Stimulated activated CD4-positive, alpha-beta T cell treated with anti-CD3 and anti-CD28 coated beads, Interleukin-1b, Interleukin-23, amount 100 ng/mL, for 48 hours (primary cell): ENCODE measurements at places on chromosomes 4 and X.
A peak's percentile ranks its signal among the peaks of the same experiment; 100 is the strongest.

- DNase-seq: no peak
Measured at GRCh38 chrX:136157187-136157586, 9.9 kb downstream of the FHL1 start.

GRCh38 chrX:118872102-118872566 is 48.5 kb downstream of the ZCCHC12 start:
- DNase-seq: no peak

DNA sequence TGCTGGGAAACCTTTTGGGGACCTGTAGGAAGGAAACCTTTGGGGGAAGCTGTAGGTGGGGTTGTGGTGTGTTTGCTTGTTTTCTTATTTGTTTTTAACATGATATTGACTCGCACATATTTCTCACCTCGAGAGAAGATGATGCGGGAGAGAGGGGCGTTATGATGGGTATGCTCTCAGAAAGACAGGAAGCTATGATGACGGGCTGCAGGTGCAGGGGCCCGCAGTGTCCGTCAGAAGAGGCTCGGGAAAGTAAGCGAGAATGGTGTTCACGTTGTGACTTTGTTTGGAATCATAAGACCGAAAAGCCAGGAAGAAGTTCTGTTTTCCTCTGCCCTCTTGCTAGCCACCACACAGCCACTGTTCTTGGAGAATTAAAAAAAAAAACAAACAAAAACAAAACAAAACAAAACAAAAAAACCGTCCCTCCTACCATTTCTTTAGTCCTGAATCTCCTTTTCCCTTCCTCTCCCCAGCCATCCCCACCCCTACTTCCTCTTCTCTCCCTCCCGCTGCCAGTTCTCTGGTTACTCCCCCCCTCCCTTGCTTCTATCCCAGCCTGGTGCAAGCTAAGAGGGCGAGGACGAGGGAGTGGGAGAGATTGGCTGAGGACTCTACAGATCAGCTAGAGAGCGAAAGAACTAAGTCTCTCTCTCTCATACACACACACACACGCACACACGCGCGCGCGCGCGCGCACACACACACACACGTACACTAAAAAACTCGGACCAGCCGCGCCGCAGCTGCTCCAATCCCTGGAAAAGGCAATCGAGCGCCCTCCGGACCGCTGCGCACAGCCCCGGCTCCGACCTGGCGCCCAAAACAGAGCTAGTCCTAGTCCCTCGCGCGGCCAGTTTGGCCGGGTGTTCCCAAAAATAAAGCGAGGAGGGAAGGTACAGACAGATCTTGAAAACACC is at the start of gene BMP3:
Gene BMP3, plus strand, starts transcription at position 648 of the 920 bp plus-strand sequence. CDS start 577 bp downstream, outside the sequence.
- no peak for DNase-seq

GRCh38 chrX:23389196-23389792 is 54.6 kb downstream of the PTCHD1 start:
- DNase-seq: no peak

DNA sequence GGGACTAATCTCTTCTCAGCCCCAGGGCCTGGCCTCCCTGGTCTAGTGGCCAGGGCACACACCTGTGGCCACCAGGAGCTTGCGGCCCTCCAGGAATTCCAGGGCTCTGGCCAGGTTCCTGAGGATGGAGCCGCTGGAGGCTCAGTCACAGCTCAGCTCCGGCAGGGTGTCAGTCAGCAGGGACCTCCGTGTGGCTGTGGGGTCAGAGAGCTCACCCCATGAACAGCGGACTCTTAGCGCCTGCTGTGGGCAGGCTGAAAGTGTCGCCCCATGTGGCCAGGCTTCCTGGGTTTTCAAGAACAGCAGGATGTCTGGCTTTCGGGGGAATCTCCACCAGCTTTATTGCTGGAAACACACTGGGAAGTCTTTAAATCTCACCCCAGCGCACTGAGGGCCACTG is 19.3 kb upstream of the SH3TC1 start:
- no peak for DNase-seq

GRCh38 chr4:110636171-110636679 is 13.3 kb upstream of the PITX2 start:
- no peak for DNase-seq

GRCh38 chrX:150967786-150968185 is 15.3 kb upstream of the HMGB3 start:
- no peak for DNase-seq

DNA sequence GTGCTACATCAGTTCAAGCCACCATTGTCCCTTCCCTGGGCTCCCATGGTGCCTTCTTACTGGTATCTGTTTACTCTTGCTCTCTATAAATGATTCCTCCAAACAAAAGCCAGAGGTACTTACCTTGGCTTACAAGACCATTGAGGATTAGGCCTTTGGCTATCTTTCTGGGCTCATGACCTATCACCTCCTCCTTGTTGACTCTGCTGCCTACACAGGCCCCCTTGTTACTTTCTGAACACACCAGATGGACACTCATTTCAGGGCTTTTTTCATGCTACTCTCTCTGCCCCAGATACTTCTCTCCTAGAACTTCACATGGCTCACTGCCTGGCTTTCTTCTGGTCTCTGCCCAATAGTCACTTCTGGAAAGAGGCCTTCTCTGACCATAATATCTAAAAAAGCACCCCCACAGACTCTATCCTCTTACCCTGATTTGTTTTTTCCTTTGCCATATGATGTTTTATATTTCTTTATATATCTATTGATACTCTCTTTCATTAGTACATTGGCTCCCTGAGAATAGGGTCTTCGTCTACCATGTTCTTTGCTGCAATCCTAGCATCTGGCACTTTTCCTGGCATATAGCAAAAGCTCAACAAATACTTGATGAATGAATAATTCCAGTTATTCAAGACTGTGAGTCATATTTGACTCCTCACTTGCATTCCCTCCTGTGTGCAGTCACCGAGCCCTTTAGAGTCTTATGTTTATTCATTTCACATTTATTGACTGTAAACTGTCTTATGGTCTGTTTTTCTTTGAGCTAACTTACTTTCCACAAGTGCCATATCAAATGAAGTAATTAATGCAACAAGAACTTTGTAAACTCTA is 27.1 kb upstream of the TAPT1 start:
- no peak for DNase-seq

GRCh38 chr4:2284934-2285612 is 23.2 kb upstream of the MXD4 start:
- no peak for DNase-seq

DNA sequence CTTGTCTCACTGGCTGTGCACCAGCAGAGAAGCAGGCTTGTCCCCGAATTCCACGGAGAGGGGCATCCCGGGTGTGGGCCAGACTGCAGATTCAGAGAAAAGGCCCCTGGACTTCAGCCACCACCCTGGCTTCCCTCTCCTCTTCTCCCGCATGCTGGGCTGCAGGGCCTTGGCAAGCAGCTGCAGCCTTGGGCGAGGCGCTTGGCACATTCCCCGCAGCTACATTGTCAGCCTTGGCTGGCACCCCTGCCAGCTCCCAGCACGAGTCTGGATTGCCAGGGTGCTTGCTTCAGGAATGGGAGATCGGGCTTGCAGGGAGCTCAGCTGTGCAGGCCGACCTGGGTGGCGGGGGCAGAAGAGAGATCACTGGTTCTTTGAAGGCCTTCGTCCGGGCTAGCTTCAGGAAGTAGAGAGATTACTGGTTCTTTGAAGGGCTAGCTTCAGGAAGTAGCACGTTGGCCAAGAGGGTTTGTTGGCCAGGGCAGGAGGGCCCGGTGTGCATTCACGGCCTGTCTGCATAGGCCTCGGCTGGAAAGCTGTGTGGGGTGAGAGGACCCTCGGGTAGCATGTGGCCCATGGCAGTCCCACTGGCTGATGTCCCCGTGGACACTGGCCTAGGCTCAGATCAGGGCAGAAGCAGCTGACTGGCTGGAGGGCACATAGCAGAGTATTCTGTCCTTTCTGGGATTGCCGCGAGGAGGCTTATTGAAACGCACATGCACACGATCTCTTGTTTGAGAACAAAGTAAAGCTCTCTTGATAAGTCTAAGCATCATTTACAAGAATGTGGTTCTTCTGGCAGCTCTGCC is 2.7 kb downstream of the ABCD1 start:
- DNase-seq: no peak

GRCh38 chr4:72422416-72422815 is 146.6 kb downstream of the ADAMTS3 start:
- no peak for DNase-seq

DNA sequence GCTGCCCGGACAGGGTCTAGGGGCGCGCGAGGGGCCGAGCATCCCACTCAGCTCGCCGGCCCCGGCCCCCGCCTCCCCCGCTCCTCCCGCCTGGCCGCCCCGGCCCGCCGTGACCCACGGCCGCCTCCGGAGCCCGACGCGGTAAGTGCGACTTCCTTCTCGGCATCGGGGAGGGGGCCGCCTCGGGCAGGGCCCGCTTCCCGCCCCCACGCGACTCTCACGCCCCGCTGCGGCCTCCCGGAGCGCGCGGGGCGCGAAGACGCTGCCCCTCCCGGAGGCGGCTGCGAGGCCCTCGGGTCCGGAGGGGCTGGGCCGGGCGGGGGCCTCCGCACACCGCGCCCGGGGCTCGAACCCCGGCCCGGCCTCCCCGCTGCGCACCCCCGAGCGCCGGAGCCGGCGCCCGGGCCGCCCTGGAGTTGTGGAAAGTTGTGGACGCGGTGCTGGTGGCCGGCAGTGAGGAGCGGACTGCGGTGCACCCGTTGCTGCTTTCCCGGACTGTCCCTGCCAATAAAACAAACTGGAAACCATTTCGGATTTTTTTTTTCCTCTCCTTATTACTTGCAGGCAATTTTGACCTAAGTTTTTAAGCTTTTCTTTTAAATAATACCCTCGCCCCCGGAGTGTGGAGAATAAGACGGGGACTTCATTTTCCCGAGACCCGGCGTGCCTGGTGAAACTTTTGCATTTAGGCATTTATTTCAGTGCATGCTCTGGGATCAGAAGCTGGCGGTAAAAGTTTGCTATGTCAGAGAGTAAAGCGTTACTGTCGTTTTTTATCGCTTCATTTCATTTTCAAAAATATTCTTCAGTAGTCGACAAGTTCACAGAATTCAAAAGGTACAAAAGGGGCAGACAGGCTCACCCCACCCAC is 13.0 kb upstream of the TMEM156 start:
- no peak for DNase-seq

- DNase-seq: no peak
Measured at GRCh38 chr4:100070868-100071267, 119.4 kb downstream of the DDIT4L start.

DNA sequence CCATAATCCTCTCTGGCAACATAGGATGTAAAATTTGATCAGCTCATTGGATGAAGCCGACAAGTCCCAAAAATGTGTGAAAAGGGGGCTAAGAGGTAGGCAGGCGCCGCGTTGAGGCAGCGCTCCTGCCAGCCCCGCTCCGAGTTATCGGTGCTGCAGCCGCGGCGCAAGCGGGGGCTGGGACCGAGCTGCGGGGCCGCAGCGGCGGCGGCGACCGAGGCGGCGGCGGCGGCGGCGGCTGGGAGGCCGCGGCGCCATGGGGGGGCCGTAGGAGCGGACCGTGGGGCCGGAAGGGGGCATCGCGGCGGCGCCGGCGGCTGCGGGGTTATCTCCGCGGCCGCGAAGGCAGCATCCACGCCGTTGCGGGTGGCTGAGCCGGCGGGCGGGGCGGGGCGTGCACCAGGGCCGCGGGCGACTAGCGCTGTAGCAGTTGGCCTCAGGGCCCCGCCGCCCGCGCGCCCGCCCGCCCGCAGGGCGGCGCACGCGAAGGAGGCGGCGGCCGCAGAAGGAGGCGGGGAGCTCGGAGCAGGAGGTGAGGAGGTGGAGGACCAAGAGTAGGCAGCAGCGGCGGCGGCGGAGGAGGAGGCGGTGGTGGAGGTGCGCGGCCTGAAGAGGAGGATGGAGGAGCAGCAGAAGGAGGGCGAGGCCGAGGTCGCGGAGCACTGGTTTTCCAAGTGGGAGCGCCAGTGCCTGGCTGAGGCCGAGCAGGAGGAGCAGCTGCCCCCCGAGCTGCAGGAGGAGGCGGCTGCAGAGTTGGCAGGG is 126.0 kb upstream of the CXorf66 start:
- DNase-seq: peak; percentile 11

- no peak for DNase-seq
Measured at GRCh38 chr4:102352781-102353180, 7.5 kb upstream of the SLC39A8 start.

- no peak for DNase-seq
Measured at GRCh38 chr4:15010038-15010585, 7.8 kb downstream of the CPEB2 start.

DNA sequence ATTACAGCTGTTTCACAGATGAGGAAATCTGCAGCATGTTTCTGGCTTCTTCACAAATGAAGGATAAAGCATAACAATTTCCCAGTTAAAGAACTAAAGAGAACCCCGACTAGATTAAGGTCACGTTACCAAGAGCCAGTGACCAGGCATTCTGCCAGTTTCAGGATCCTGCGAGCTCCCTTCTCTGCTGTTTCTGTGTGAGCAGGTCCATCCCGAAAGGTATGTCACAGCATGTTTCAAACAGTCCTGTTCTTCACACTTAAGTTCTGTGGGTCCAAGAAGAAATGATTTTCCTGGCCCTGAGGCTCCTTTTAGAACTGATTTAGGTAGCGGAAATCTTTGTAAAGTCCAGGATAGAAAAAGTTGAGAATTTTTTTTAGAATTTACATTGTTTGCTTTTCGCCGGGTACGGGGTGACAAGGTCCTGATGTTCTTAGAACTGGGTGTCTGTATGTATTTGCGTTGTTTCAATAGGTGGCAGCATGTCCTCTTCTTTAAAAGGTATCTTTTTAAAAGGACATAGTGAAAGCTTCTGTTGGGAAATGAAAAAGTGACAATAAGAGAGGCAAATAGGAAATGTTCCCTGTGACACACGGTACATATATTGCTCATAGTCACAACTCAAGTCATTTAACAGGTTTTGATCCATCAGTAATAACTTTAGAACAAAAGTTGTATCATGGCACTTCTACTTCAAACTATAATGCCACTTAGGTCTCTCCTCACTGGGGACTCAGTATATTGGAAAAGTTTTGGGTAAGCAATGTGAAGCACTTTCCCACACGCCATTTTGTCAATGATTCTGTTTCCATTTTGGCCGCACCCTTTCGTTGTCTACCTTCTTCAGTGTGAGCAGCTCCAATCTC is 18.4 kb downstream of the IL21 start:
- no peak for DNase-seq
